NCI-H460 (cell line): ENCODE measurements at places on chromosomes 5 and 9. TPM values are rescaled to one million over a fixed set of nuclear protein-coding genes. Genes with fewer than 3 reads are reported as not detected.

DBH gene
- not detected in 2 replicates for total RNA-seq

TNFSF15 gene
- not detected in 2 replicates for total RNA-seq

PBX3 gene
- total RNA-seq, result 11.3 and 12.5 TPM in 2 replicates

- peak; percentile 99 for DNase-seq
Measured at GRCh38 chr5:123819833-123820232, 307.9 kb downstream of the CSNK1G3 start.

- no peak for DNase-seq
Measured at GRCh38 chr9:106816524-106816923, 46.4 kb upstream of the ZNF462 start.

DNA sequence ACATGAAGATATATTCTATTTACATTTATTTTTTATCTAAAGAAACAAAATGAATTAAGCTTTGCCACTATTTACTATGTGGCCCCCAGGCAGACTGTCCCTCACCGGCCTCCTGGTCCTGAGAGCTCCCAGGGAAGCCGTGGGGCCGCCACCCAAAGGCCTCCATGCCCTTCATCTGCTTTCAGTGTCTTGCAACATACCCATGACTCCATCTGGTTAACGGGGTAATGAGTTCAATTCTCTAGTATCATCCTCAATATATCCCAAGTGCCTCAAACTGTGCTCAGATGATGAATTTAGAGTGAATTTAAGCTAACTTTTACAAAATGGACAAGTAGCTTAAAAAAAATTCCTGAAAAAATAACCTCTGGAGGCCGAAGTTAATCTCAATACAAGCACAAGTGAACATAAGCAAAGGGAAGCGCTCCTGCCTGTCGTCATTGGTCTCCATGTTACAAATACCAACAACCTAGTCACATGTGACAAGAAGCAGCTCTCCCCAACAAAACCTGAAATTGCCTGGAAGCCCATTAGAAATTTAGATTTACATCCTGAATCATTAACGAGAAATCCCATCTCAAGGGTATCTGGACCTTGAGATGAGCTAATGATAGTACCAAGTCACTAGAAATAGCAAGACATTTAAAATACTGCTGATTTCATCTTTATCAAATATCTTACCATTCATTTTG, 26.1 kb downstream of the DAP start:
- no peak for DNase-seq

- DNase-seq, result no peak
Measured at GRCh38 chr9:88949961-88950340, 41.3 kb upstream of the S1PR3 start.

DNA sequence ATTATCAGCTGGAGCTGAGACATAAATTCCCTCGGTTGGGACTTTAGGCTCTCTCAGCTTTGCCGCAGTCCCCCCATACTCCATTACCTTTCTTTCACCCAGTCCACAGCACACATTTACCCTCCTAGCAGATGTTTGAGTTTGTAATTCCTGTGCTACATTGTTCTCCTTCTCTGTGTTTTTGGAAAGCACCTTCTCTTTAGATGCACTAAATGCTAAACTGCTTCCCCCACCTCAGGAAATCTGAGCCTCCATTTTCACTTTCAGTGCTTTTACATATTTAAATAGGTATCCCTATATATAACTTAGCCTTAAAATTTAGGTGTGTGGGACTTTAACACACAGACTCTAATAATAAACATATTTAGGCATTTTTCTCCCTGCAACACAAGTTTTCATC, 356.9 kb downstream of the NFIB start:
- no peak for DNase-seq

DNA sequence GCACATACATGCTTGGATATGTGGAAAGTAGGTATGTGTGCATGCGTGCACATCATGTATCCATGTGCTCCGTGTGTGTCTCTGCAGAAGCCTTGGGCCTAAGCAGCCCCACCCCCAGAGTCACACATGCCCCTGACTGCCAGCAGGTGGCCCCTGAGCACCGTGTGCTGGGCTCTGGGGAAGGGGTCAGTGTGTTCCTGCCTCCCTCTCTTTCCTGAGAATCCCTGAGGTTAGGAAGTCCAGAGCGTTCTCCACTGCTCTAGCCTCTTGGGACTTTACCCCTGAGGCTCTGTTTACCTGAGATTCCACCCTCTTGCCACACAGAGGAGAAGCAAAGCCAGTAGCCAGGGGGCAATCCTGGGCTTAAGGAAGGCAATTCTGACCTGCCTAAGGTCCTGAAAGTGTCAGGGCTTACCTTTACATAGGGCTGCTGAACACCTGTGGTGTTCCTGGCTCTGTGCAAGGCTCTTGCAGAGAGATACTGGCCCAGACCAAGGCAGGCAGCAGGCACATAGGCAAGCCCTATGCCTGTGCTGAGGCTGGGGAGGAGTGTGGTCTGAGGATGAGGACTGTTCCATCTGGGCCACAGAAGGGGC, 207.3 kb downstream of the TMEM38B start:
- peak; percentile 32 for DNase-seq

- no peak for DNase-seq
Measured at GRCh38 chr9:98929071-98929470, 14.6 kb upstream of the COL15A1 start.

GRCh38 chr9:89807682-89808075, 202.9 kb downstream of the GADD45G start:
- DNase-seq, result no peak
